ENCODE measurements at places on chromosomes 11 and 22.

- DNase-seq: peak; percentile 14
Observed at GRCh38 chr11:65435981-65436411, 13.4 kb downstream of the NEAT1 start.

DNA sequence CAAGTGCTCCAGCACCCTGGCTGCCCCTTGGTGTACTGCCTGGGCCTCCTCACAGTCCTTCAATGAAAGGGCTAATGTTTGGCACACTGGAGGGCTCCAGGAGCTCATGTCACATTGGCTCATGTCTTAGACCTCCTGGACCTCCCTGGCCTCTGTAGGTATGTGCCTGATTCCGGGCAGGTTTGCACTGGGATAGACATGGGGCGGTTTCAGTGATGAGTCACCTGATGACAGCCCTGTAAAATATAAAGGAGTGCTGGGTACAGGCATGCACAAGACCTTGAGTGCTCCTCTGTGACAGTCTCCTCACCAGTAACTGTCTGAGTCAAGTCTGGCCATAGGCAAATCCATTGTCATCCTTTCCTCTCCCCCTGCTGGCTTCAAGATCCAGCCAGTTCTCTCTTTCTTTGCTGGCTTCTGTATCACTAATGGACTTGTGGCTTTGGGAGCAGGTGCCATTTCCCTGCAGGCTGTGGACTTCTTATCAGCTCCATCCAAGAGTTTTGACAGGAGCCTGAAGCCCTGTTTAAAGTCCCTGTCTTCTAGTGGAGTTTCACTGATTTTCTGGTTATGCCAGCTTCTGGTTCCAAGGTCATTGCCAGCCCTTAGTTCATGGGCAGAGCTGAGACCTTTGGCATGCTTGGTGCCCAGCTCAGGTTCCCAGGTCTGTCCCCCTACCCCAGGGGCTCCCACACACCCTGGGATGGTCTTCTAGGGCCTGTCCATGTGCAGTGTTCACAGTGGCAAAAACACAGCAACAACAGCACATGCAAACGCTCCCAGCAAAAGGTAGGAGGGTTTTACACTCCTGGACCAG lies 22.7 kb upstream of the P2RY2 start:
- DNase-seq: no peak

DNA sequence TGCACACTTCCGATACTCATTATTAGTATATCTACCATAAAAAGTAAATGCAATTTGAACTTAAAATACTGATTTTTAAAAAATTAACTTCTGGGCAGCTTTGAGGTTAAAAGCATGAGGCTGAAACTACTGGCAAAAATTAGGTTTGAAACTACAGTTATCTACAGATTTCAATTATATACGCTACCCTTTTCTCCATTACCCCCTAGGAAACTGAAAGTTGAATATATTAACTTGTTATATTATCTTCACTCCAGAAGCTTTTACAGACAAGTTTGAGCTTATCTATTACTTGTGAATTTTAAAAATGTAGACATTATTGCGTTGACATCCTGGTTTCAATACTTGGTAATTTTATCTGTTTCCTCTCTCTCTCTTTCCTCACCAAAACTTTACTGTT lies 96.7 kb upstream of the DDI1 start:
- no peak for DNase-seq

DNA sequence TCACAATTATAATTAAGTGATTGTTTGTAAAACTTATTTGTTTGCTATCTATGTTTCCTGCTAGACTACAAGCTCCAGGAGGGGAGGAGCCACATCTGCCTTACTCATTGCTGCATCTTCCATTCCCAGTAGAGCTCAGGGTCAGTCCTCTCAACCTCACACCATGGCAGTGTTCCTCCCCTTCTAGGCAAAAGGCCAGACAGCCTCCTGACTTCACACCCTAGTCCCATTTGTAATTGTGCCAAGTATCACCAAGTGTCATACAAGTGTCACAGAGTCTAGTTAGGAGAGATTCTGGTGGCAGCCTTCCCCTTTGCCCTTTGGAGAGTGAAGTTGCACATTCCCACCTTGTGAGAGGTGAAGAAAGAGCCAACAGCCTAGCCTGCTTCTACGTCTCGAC lies 490.4 kb downstream of the INSC start:
- no peak for DNase-seq

- no peak for DNase-seq
Observed at GRCh38 chr22:40716116-40716515, 36.8 kb downstream of the MCHR1 start.

Measured in adipocyte (in vitro differentiated cells).